Gastrocnemius medialis (tissue), 4 donors: ENCODE measurements at places on chromosomes 13 and 19. TPM values are rescaled to one million over a fixed set of nuclear protein-coding genes. Genes with fewer than 3 reads are reported as not detected.

- no peak overlapping the region for H3K4me3 ChIP-seq
- peaks cover 22% of the 10 kb centered on the region for H3K4me1 ChIP-seq
- no peaks in the 10 kb centered on the region for H3K27me3 ChIP-seq
- H3K27ac ChIP-seq, result peak overlapping the region; percentile 85
Observed at GRCh38 chr13:49097374-49097773, 121.7 kb downstream of the FNDC3A start.

DNA sequence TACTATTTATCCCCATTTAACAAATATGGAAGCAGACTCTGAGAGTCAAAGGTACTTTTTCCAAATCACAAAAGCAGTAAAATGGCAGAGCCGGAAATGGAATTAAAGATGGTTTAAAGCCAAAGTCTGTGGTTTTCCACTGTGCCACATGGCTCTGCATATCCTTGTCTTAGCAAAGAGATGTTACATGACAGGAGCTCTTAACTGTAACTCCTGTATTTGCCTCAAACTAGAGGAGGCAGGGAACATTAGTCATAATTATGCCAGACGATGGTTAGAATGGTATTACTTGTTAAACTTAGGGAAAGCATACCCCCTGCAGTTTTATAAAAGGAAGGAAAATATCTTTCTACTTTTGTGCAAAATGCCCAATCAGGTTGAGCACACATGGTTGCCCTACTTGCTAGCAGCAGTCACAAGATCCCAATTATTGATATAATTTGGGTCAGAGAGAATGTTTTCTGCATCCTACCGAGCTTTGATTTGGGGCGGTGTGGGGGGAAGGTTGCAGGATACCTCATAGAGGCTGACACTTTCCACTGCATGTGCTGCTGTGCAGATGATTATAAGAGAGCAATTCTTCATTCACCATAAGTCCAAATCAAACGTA lies 42.0 kb upstream of the MAB21L1 start:
- no peak for DNase-seq
- no peaks in the 10 kb centered on the region for H3K4me1 ChIP-seq
- H3K36me3 ChIP-seq, result no peaks in the 10 kb centered on the region
- no peak overlapping the region for H3K27ac ChIP-seq

DNA sequence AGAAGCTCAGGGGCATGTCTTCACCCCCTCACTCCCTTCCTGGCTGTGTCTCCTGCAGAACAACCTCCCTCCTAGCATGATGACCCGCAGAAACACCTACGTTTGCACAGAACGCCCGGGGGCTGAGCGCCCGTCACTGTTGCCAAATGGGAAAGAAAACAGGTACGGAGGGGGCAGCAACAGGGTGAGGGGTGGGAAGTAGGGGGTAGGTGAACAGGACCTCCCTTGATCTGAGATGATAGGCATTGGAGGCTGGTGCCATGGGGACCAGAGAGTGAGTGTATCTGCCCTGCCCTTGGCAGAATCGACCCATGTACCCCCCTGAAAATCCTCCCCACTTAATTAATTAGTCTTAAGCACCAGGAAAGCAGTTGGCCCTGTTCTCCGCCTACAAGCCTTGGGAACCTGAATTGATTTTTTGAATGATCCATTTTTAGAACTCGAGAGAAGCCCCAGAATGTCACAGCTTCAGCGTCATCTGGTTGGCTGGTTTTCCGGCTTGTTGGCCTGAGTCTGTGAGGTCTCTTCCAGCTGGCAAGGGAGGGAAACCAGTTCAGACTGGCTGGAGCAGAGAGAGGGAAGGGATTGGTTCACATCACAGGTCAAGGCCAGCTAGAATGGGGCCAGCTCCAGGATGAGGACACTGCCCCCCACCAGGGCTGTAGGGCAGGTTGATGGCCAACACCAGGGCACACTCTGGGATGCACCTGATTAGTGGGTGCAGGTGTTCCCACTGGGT lies 28.2 kb downstream of the CKM start:
- H3K4me1 ChIP-seq, result no peaks in the 10 kb centered on the region
- H3K27ac ChIP-seq, result no peak overlapping the region
- H3K36me3 ChIP-seq, result no peaks in the 10 kb centered on the region
- no peaks in the 10 kb centered on the region for H3K27me3 ChIP-seq
- no peak overlapping the region for H3K4me3 ChIP-seq

DNA sequence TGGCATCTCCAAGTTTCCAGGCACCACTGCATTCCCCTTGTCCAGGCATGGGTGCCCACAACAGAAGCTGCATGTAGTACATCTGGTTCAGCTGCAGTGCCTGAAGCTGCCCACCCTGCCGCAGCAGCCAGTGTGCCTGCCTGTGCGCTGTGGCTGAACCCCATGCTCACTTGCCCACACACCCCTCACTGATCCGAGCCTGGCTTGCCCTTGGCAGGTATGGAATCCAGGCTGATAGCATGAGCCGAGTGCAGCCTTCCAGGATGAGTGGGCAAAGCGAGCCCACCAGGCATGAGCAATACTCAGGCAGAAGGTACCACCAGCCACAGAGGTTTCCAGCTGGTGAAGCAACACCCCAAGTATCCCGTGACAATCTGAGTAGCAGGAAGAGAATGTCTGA lies 280.3 kb upstream of the KLF12 start:
- no peak overlapping the region for H3K4me3 ChIP-seq
- H3K36me3 ChIP-seq, result no peaks in the 10 kb centered on the region
- no peak for DNase-seq
- no peaks in the 10 kb centered on the region for H3K4me1 ChIP-seq
- H3K27me3 ChIP-seq, result no peaks in the 10 kb centered on the region
- no peak overlapping the region for H3K27ac ChIP-seq

The TNNI3 gene
- 5.8 TPM for total RNA-seq

DNA sequence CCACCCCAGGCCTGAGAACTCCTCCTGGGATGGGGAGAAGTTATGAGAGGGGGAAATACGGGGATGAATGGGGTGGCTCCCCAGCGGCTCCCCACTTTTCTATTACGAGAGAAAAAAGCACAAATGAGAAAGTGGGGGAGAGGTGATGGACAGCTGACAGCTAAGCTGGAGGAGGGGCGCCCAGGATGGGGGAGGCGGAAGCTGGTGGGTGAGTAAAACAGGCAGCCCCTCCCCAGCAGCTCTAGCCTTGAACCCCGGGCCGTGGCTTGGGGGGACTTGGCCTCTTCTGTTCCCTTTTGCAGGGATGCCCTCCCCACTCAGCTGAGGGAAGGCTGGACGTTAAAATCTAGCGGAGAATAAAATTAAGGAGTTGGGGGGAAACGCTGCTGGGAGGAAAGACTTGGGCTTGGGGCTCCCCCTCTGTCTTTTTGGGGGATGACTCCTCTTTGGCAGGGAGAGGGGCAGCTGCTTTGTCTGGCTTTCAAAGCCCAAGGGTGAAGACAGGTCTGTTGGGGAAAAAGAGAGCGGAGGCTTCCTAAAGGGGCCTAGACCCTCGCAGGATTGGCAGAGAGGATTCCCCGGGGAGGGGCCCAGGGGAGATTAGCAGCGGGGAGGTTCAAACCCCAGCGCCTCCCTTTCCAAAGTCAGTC lies 1.4 kb upstream of the SAMD1 start:
- no peak for DNase-seq
- peaks cover 5% of the 10 kb centered on the region for H3K4me1 ChIP-seq
- no peaks in the 10 kb centered on the region for H3K36me3 ChIP-seq
- peak overlapping the region; percentile 71 for H3K4me3 ChIP-seq

DNA sequence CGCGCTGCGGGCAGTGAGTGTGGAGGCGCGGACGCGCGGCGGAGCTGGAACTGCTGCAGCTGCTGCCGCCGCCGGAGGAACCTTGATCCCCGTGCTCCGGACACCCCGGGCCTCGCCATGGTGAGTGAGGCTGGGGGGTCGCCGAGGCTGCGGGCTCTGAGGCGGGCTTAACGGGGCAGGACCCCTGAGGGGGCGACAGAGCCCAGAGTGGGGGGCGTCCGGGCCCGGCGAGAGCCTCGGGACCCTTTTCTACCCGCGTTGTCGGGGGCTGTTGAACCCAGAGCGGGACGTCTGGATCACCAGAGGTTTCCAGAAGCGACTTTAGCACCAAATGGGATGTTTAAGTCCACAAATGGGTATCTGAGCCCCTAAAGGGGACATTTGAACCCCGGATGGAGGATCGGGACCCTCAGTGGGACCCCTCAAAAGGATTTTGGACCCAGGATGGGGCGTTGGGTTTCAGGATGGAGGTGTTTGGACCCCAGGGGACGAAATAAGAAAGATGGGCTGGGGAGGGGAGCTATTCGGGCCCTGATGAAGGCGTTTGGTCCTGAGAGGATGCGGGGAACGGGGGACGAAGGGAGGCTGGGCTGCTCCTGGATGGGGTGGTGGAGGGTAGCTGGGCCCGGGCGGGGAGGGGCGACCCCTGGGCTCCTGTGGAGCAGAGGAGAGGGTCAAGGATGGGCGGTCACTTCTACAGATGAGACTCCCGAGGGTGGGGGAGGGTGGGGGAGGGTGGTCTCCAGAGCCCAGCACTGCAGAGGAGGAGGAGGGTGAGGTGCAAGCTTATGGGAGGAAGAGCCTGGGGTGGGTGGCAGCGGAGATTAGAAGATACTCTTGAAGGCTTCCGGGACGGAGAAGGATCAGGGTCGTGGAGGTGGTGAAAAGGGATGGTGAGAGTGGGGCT lies at the start of gene CALM3:
CALM3 (plus strand) TSS at position 13 of the 907 bp plus-strand sequence; CDS start at position 118, 105 bp downstream.
- no peak for DNase-seq
- H3K27me3 ChIP-seq, result no peaks in the 10 kb centered on the region
- H3K4me1 ChIP-seq, result peaks cover 42% of the 10 kb centered on the region
- H3K4me3 ChIP-seq, result peak within 1 kb of the TSS; percentile 99
- peak within 1 kb of the TSS; percentile 98 for H3K27ac ChIP-seq

- H3K27me3 ChIP-seq, result peaks cover 16% of the 10 kb centered on the region
- H3K36me3 ChIP-seq, result no peaks in the 10 kb centered on the region
- no peaks in the 10 kb centered on the region for H3K4me1 ChIP-seq
- DNase-seq, result no peak
Observed at GRCh38 chr19:45958769-45959516, 14.7 kb downstream of the NOVA2 start.

The KL gene
- total RNA-seq, result 1.6 TPM

The UGGT2 gene
- 9.1 TPM for total RNA-seq

The RASL11A gene
- 2.8 TPM for total RNA-seq

GRCh38 chr19:48644355-48644754 lies 1.6 kb downstream of the CA11 start:
- H3K27ac ChIP-seq, result no peak overlapping the region
- DNase-seq, result no peak
- no peaks in the 10 kb centered on the region for H3K36me3 ChIP-seq
- no peak overlapping the region for H3K4me3 ChIP-seq
